ENCODE measurements at places on chromosomes 5 and 9. TPM values are rescaled to one million over a fixed set of nuclear protein-coding genes. Genes with fewer than 3 reads are reported as not detected.
A peak's percentile ranks its signal among the peaks of the same experiment; 100 is the strongest.

GRCh38 chr5:16615741-16616535 lies 859 bp downstream of the RETREG1 start:
- no peaks in the 10 kb centered on the region for H3K4me1 ChIP-seq
- H3K36me3 ChIP-seq: no peaks in the 10 kb centered on the region
- no peak for DNase-seq
- H3K4me3 ChIP-seq: peak overlapping the region; percentile 92
- H3K27me3 ChIP-seq: no peaks in the 10 kb centered on the region
- peak overlapping the region; percentile 69 for H3K27ac ChIP-seq

DNA sequence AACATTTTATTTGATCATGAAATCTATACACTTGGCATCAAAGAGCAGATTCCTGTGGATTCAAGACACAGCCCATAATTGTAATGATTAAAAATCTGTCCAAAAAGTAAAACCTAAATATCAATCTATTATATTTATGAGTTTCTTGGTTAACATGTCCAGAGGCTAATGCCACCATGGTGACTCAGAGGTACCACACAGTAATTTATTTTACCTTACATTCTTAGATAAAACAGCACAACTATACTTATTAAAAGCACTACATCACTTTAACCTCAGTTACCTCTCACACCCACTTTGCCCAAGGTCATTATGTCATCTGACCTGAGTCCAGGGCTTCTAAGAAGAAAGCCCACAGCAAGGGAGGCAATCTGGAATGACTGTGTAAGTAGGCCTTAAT lies 519.2 kb downstream of the RASEF start:
- H3K27ac ChIP-seq: no peak overlapping the region
- no peaks in the 10 kb centered on the region for H3K27me3 ChIP-seq
- H3K36me3 ChIP-seq: no peaks in the 10 kb centered on the region

GRCh38 chr9:80146466-80146865 lies 574.7 kb downstream of the TLE4 start:
- no peak overlapping the region for H3K4me3 ChIP-seq
- no peaks in the 10 kb centered on the region for H3K4me1 ChIP-seq
- H3K36me3 ChIP-seq: no peaks in the 10 kb centered on the region

DNA sequence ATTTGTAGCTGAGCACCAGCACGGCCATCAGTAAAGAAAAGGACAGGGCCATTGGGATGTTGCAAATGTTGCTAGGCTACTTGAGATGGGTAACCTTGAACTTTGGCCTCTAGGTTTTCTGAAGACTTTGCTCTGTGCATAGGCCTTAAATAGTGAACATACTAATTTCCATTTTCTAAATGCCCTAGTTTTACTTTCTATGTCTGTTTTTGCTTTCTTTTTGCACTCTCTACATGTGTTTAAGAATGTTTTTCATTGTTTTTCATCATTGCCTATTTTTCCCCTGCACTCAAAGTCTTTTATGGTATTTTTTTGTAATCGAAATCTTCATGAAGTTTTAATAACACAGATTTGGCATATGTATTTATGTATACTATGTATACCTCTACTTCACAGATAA lies at the start of gene IFNA17:
TSS of gene IFNA17 (minus strand) at position 101 of the 400 bp plus-strand sequence. CDS start at position 52, 49 bp downstream.
- H3K27ac ChIP-seq: no peak within 1 kb of the TSS
- DNase-seq: no peak
- H3K4me3 ChIP-seq: no peak within 1 kb of the TSS
- H3K27me3 ChIP-seq: no peaks in the 10 kb centered on the region
- H3K36me3 ChIP-seq: no peaks in the 10 kb centered on the region

- H3K27ac ChIP-seq: no peak overlapping the region
- H3K4me1 ChIP-seq: peaks cover 23% of the 10 kb centered on the region
- no peak overlapping the region for H3K4me3 ChIP-seq
- DNase-seq: no peak
- H3K36me3 ChIP-seq: no peaks in the 10 kb centered on the region
Measured at GRCh38 chr5:43485406-43485805, 1.7 kb upstream of the TMEM267 start.

DNA sequence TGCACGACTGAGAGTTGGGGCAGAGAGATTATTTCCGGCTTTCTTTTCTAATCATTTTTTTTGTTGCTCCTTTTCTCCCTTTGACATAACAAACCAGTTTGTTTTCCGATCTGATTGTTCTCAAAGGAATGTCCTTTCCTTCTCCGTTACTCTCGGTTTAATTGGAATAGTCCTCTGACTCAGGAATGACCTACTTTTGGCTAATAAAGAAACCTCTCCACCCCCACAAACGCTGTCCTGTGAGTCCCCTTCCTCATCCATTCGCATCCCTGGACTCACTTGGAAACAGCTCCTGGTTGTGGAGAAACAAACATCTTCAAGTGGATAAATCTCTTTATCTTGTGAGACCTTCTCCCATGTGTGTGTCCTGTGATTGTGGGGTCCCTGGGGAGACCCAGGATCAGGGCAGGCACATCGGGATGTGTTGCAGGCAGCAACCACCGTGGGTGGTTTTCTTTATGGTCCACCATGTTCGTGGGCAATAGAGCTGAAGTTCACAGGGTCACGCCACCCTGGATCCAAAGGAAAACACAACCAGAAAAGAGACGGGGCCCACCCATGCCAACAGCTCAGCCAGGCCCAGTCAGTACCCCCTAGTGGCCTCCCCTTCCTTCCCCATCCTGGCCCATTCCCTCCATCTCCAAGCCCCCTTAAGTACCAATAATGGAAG lies 45.2 kb upstream of the NEK6 start:
- no peaks in the 10 kb centered on the region for H3K27me3 ChIP-seq
- H3K4me1 ChIP-seq: no peaks in the 10 kb centered on the region
- no peak overlapping the region for H3K4me3 ChIP-seq
- no peak overlapping the region for H3K27ac ChIP-seq
- DNase-seq: peak; percentile 52
- no peaks in the 10 kb centered on the region for H3K36me3 ChIP-seq

The ADGRD2 gene
- not detected for total RNA-seq

GRCh38 chr5:179302499-179303185 lies 42.6 kb downstream of the ADAMTS2 start:
- no peaks in the 10 kb centered on the region for H3K27me3 ChIP-seq
- no peak overlapping the region for H3K27ac ChIP-seq
- H3K4me1 ChIP-seq: no peaks in the 10 kb centered on the region
- DNase-seq: peak; percentile 56

DNA sequence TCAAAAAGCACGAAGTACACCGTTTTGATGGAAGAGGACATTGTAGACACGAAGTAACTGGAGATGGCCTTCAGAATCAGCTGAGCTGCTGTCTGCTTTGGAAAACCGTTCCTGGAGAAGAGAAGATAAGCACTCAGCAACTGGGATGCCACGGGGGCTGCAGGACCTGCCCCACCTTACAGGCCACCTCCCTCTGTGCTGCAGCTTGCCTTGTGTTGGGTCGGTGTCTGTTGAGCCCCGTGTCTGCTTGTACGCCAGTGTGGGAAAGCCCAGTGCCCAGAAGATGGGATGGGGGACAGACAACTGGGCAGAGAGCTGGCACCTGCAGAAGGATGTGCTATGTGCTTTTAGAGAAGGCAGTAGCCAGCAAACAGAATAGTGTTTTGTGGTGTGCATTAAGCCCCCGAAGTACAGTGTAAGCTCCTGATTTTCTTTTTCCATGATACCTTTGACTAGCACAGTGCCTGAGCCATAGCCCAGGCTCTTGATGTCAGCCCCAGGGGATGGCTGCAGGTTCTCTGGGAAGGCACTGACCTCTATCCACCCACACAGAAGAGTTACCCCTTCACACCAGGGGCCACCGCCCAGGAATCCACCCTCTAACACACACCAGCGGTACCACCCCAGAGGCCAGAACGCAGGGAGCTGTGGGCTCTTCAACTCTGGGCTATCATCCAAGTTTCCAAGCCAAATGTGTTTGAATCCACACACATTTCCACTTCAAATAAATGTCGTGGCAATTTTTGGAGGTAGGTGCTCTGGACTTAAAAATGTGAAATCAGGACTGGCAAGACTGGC lies 63.8 kb downstream of the MACROH2A1 start:
- H3K4me3 ChIP-seq: no peak overlapping the region
- H3K27ac ChIP-seq: no peak overlapping the region
- no peaks in the 10 kb centered on the region for H3K4me1 ChIP-seq

DNA sequence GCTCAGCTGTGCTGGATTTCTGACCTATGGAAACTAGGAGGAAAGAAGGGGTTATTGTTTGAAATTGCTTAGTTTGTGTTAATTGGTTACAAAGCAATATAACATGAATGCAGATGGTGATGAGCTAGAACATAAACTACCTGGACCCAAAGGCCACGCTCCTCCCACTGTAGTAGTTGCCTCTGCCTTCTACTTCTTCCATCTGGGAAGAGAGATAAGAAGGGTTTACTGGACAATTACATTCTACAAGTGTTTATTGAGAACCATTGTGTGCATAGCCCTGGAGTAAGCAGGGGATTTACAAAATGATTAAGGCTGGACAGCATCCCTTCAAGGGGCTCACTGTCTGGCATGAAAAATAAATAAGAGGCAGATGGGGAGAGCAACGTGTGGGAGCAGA lies 355.3 kb upstream of the TRPC7 start:
- H3K4me3 ChIP-seq: no peak overlapping the region
- no peaks in the 10 kb centered on the region for H3K27me3 ChIP-seq
- no peaks in the 10 kb centered on the region for H3K36me3 ChIP-seq
- DNase-seq: no peak
- no peaks in the 10 kb centered on the region for H3K4me1 ChIP-seq
- no peak overlapping the region for H3K27ac ChIP-seq

GRCh38 chr5:154397652-154398406 lies 48.0 kb upstream of the SAP30L start:
- no peaks in the 10 kb centered on the region for H3K4me1 ChIP-seq
- no peaks in the 10 kb centered on the region for H3K36me3 ChIP-seq
- H3K4me3 ChIP-seq: no peak overlapping the region
- H3K27ac ChIP-seq: no peak overlapping the region
- DNase-seq: no peak

The LIFR gene
- total RNA-seq: 79.6 TPM

GRCh38 chr5:159489779-159490178 lies 159.5 kb upstream of the IL12B start:
- no peaks in the 10 kb centered on the region for H3K4me1 ChIP-seq
- no peak for DNase-seq
- no peaks in the 10 kb centered on the region for H3K27me3 ChIP-seq
- no peaks in the 10 kb centered on the region for H3K36me3 ChIP-seq
- no peak overlapping the region for H3K4me3 ChIP-seq

DNA sequence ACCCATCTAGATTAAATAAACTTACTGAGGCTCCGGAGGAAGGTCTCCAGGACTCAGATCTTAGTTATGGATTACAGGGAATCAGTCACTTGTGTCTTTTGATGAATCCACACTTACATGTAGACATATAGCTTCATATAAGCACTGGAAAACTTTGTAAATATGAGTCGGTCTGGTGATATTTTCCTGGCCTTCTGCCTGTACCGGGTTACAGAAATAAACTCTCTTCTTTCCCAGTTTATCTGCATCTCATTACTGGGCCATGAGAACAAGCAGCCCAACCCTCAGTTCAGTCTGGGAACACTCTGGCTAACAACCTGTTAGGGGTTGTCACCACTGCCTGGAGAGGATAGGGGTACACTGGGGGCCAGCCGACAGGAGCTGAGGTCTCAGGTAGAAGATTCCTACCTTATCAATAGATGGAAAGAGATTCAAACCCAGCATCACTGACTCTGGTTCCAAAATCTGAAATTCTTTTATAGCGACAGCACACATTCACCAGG lies 59.1 kb downstream of the THBS4 start:
- H3K4me3 ChIP-seq: no peak overlapping the region
- H3K27ac ChIP-seq: peak overlapping the region; percentile 42
- no peaks in the 10 kb centered on the region for H3K36me3 ChIP-seq
- H3K4me1 ChIP-seq: peaks cover 14% of the 10 kb centered on the region
- H3K27me3 ChIP-seq: no peaks in the 10 kb centered on the region
- DNase-seq: no peak

DNA sequence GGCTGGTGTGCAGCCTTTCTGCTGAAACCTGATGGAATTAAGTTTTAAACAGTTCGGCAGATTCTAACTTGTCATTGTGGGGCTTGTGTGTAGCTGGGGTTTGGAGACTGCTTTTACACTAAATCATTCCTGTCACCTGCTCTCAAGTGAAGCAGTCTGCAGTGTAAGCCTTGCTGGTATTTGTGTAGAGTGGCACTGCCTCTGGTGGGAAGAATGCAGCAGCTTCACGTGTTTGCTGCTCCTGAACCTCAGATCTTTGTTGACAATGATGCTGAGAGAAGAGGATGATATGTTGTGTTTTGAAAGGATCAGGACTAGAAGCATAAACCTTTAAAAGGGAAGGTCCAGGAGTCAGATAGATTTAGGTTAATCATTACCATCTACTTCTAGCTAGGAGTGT lies 88.1 kb downstream of the KDM4C start:
- H3K27me3 ChIP-seq: no peaks in the 10 kb centered on the region
- no peaks in the 10 kb centered on the region for H3K36me3 ChIP-seq
- DNase-seq: no peak
- no peak overlapping the region for H3K4me3 ChIP-seq
- no peaks in the 10 kb centered on the region for H3K4me1 ChIP-seq

The ORM2 gene
- not detected for total RNA-seq

The PCDHGA7 gene
- total RNA-seq: 15.2 TPM

DNA sequence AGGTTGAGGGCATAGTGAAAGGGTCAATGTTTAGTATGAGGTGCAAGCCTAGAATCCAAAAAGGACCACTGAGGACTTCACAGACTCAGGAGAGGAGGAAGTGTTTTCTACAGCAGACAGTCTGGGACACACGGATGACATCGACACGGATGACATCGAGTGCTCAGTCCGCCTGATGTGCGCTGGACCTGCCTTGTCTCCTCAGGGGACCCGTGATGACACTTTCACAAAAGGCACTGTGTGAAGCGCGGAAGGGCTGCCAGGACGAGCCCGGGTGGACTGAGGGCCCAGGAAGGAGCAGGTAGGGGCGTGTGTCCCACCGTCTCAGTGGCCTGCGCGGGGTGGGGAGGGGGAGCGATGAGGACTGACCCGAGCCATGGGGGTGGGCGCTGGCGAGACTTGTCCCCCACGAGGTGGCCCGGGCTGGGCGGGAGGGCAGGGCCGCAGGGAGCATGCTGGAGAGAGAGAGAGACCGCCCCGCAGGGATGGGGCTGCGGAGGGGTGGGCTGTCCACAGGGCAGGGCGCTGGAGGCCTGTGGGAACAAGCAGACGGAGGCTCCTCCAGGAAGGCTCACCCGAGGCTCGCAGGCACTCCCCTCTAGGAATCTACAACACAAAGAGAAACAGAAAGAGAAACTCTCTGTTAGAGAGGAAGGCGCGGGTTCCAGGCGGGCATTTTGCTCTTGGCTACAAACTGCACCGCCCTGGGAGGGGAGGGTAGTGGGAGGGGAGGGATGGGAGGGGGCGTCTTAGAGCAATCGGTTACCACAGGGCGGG lies 54.9 kb downstream of the USP20 start:
- DNase-seq: no peak
- H3K4me3 ChIP-seq: peak overlapping the region; percentile 1
- H3K27me3 ChIP-seq: no peaks in the 10 kb centered on the region
- H3K4me1 ChIP-seq: peaks cover 67% of the 10 kb centered on the region

The CCDC192 gene
- not detected for total RNA-seq

Measured in sigmoid colon (tissue), 7 donors.